ENCODE measurements at places on chromosomes 5 and 9.

- no peak for DNase-seq
These were observed 29.7 kb upstream of the BARX1 start for GRCh38 chr9:93984860-93985259.

- DNase-seq, result no peak
These were observed 244.1 kb downstream of the ELAVL2 start for GRCh38 chr9:23581931-23582330.

- no peak for DNase-seq
These were observed 343.8 kb upstream of the IRX1 start for GRCh38 chr5:3251784-3252183.

GRCh38 chr5:150035139-150035895, 34.8 kb downstream of the HMGXB3 start:
- DNase-seq, result no peak

- no peak for DNase-seq
These were observed 26.7 kb downstream of the GARNL3 start for GRCh38 chr9:127291246-127291778.

GRCh38 chr5:74864823-74865222, 1.4 kb downstream of the FAM169A start:
- DNase-seq, result no peak
